ENCODE measurements at places on chromosomes 1 and 21.

GRCh38 chr1:166511761-166512160 is 327.5 kb upstream of the POGK start:
- no peaks in the 10 kb centered on the region for H3K27me3 ChIP-seq
- no peaks in the 10 kb centered on the region for H3K4me1 ChIP-seq
- no peak overlapping the region for H3K4me3 ChIP-seq
- H3K27ac ChIP-seq: no peak overlapping the region

GRCh38 chr1:181133969-181134418 is 45.5 kb downstream of the IER5 start:
- no peak for DNase-seq
- no peaks in the 10 kb centered on the region for H3K36me3 ChIP-seq
- no peak overlapping the region for H3K4me3 ChIP-seq

DNA sequence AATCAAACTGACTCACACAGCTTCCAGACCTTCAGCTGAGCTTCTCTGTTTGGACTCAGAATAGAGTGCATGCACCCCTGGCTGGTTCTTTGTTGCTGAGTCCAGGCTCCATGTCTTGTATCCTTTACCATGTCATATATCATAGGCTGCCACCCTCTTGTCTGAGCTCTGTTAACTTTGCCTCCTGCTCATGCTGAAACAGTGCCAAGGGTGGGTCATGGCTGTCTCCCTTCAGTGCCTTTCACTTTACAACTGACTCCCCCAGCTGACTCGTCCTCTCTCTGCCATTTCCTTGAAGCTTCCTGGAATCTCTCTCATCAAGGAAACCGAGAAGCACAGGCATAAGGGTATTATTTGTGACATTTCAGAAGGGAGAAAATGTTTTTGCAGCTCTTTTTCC is 885.3 kb downstream of the TTLL7 start:
- DNase-seq: peak; percentile 0
- H3K27ac ChIP-seq: no peak overlapping the region
- no peaks in the 10 kb centered on the region for H3K36me3 ChIP-seq
- H3K4me3 ChIP-seq: no peak overlapping the region

GRCh38 chr1:178034676-178035075 is 59.2 kb upstream of the RASAL2 start:
- no peaks in the 10 kb centered on the region for H3K4me1 ChIP-seq
- H3K36me3 ChIP-seq: no peaks in the 10 kb centered on the region
- no peak for DNase-seq
- no peak overlapping the region for H3K4me3 ChIP-seq
- no peaks in the 10 kb centered on the region for H3K27me3 ChIP-seq

DNA sequence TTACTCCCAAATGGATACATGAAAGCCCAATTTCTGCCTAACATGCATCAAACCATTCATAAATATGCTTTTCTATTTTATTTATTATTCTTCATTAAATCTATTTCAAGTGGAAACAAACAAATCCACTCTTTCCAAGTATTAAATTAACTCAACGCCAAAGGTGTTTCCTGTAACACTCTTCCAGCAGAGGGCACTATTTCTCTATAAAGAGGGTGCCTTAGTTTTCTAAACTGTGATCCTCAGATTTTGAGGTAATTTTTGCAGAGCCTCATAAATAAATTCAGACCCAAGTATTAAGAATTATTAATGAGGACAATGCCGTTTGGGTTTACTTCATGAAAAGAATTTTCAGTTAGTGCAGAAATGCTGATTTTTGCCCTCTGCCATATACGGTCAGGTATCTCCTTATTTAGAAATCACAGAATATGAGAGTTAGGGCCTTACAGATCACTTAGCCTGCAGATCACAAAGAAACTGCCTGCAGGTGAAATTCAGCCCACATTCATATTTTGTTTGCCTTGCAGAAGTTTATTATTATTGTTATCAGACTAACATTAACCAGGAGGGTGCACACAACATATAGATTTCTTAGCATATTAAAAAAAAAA is 40.1 kb upstream of the MYSM1 start:
- no peak overlapping the region for H3K27ac ChIP-seq
- H3K4me1 ChIP-seq: no peaks in the 10 kb centered on the region
- no peaks in the 10 kb centered on the region for H3K36me3 ChIP-seq

DNA sequence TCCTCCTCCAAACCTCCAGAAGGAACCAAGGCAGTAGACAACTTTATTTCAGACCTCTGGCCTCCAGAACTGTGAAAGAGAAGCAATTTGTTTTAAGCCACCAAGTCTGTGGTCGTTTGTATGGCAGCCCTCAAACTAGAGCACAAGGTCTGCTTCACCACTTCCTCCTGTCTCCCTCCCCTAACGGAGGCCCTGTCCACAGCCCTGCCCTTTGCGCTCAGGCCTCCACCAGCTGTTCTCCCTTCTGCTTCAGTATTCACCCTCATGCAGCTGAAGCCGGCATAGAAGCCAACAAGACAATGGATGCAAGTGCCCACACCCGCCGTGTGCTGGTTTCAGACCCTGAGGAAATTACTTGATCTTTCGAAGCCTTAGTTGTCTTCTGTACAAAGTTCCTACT is 364.1 kb downstream of the HHAT start:
- H3K4me3 ChIP-seq: no peak overlapping the region
- no peak for DNase-seq
- H3K4me1 ChIP-seq: peaks cover 2% of the 10 kb centered on the region
- H3K27me3 ChIP-seq: no peaks in the 10 kb centered on the region
- no peaks in the 10 kb centered on the region for H3K36me3 ChIP-seq
- no peak overlapping the region for H3K27ac ChIP-seq
